CD4-positive, alpha-beta T cell treated with Interleukin-6 at 100 ng/mL for 8 hours (primary cell): ENCODE measurements at places on chromosomes 1 and 21.

DNA sequence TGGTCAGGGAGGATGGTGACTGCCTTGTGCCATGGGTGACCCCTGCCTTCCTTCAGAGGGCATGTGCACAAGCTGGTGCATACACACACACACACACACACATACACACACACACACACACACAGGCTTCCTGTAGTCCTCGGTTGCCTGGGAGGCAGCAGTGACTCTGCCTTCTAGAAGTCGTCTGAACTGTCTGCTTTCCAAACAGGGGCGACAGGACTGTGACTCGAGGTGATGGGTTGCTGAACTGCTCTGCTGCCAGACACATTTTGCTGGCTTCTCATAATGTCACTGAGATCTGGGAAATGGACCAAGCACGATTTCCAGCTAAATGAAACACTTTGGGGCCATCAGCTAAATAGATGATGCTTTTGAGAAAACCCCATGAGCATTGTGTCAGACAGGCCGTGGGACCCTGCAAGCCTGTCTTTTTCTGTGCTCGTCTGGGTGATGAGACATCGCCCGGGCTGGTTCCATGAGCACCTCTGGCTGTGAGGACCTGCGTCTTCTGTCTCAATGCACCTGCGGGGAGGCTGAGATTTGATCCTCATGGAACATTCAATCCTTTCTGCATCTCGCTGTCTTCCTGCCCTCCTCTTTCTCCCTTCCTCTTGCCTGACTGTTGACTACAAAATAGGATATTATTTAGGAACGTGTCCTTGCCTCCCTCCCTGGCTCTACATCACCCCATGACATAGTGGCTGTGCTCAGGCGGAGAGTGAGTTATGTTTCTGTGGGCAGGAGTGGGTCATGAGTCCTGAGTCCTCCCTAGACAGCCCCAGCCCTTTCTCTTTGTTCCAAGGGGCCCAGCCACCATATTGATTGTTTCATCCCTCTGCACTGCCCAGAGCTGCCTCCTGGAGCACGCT lies 436.8 kb downstream of the CAMTA1 start:
- no peak for DNase-seq

- no peak for DNase-seq
Measured at GRCh38 chr1:231507476-231508355, 20.8 kb upstream of the TSNAX start.

DNA sequence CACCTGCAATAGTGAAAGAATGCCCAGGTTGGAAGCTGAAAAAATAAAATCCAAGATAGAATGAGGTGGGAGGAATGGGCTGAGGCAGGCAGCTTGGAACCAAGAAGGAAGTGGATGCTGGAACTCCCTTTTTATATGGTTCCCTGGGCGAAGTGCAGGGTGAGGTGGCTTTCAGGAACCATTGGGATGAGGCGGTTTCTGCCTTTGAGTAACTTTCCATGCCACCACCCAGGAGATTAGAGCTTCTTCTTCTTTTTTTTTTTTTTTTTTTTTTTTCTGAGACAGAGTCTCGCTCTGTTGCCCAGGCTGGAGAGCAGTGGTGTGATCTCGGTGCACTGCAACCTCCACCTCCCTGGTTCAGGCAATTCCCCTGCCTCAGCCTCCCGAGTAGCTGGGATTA lies 17.8 kb upstream of the MRPS6 start:
- DNase-seq: no peak

DNA sequence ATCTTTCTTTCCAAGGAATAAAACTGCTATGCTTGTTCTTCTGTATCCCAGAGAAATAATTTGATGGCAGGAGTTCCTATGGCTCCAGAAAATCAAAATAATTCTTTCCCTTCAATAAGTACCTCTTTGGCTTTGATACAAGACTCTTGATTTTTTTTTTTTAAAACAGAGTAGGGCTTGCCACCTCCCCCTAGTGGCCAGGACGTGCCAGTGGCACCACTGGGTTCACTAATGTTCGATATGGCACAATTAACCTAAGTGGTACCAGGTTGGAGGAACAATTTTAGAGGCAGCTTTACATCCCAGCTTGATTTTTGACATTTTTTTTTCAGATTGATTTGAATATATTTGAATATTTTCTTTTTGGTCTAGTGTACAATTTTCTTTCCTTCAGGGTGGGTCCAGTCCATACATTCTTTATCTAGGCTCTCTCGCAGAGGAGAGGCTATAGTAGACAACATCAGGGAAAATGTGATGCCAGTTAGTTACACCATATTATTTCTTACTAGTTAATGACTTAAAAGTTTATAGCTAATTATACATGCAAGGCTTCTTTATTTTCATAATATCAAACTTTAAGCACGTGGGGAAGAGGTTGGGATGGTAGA lies 330.9 kb downstream of the S1PR1 start:
- DNase-seq: peak; percentile 31
